ENCODE measurements at places on chromosomes 4 and X. TPM values are rescaled to one million over a fixed set of nuclear protein-coding genes. Genes with fewer than 3 reads are reported as not detected.

NXF2 gene
- not detected for total RNA-seq

TKTL2 gene
- total RNA-seq = not detected

ZNF718 gene
- 4.7 TPM for total RNA-seq

COX7B2 gene
- total RNA-seq = not detected

HCCS gene
- 24.0 TPM for total RNA-seq

BBS7 gene
- 28.0 TPM for total RNA-seq

IL1RAPL1 gene
- 3.3 TPM for total RNA-seq

HSFX1 gene
- 0.34 TPM for total RNA-seq

AKAP14 gene
- not detected for total RNA-seq

FAM9B gene
- total RNA-seq = not detected

TRPC5OS gene
- not detected for total RNA-seq

DCLK2 gene
- total RNA-seq = 3.7 TPM

HTRA3 gene
- 0.34 TPM for total RNA-seq

TCEAL6 gene
- not detected for total RNA-seq

FHDC1 gene
- total RNA-seq = 6.7 TPM

GAB3 gene
- total RNA-seq = 10.7 TPM

RAP1GDS1 gene
- 56.3 TPM for total RNA-seq

CTSO gene
- 4.7 TPM for total RNA-seq
